HCEC 1CT (cell line): ENCODE measurements at places on chromosomes 6 and 20.

GRCh38 chr6:162572240-162572639, 155.3 kb downstream of the PRKN start:
- DNase-seq = no peak

DNA sequence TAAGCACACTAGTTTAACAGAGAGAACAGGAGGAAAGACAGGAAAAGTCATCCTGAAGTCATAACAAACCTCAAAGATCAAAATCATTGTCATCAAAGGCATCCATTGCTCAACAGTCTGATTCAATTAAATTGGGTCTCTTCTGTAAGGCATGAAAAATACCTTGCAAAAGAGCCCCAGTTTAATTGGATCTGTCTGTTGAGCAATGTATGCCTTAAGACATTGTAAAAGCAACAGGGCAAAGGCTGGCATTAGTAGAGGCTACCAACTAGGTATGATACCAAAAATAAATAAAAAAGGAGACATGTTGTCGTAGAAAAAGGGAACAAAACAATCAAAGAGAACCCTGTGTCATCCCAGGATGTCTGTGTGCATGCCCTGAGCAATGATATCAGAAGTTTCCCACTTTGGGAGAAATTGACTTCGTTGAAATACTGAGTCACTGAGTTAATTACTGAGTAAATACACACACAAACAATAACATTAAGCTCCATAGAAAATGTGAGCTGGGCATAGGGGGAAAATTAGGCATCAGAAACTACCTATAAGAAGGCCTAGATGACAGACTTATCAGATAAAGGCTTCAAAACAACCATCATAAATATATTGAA, 1013.8 kb upstream of the CITED2 start:
- DNase-seq = no peak

DNA sequence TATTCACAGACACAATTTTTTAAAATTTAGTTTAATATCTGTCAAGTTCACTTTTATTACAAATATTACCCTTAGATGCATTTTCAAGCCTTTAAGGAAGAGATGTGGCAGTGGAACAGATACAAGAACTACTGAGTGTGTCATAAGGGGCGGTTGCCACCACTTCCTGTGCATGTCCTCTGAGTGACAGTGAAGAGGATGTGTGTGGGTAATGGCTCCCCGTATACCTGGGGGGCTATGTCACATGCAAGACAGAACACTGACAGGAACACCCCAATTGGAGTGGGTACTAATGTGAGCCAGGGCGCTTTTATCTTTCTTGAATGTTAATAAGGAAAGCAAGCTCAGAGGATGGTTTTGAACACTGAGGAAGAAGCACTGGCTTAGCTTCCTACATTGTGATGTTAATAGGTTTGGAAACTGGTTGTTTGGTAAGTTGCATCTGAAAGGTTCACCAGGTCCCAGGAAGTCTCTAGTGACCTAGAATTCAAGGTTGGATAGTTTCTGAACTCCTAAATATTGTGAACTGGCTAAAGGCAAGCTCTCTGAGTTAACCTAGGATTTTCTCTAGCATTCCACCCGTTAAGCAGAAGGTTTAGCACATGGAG, 83.4 kb upstream of the ASF1A start:
- no peak for DNase-seq

GRCh38 chr20:47576516-47577033, 74.9 kb downstream of the NCOA3 start:
- peak; percentile 83 for DNase-seq

GRCh38 chr6:88165844-88166492, at the start of gene CNR1:
Gene CNR1 (minus strand): TSS chr6:88166347. CDS start chr6:88145274, 21,073 bp downstream.
- no peak for DNase-seq

DNA sequence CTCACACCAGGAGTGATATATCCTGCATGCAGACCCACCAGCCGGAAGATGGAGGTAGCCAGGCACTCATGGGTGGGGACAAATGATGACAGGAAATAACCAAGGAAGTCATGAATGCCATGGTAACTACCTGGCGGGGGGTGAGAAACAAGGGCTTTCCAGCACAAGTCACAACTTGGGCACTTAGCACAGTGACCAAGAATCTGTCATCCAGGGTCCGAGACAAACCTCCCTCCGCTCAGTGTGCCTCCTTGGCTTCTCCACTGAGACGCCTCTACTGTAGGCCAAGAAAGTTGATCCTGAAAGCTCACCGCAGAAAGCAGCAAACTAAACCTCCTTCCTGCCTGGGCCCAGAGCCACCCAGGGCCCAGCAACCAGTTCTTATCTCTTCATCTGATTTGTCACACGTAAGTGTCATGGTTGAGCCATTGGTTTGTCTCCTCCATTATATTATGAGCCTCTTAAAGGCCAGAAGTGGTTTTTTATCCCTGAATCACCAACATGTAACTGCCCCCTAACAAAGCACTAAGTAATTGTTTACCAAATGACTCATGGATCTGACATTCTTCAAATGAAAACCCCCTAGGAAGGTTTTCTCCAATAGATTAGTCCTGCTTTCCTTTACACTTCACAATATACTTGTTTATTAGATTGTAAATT, 84.3 kb upstream of the TAB2 start:
- peak; percentile 87 for DNase-seq

DNA sequence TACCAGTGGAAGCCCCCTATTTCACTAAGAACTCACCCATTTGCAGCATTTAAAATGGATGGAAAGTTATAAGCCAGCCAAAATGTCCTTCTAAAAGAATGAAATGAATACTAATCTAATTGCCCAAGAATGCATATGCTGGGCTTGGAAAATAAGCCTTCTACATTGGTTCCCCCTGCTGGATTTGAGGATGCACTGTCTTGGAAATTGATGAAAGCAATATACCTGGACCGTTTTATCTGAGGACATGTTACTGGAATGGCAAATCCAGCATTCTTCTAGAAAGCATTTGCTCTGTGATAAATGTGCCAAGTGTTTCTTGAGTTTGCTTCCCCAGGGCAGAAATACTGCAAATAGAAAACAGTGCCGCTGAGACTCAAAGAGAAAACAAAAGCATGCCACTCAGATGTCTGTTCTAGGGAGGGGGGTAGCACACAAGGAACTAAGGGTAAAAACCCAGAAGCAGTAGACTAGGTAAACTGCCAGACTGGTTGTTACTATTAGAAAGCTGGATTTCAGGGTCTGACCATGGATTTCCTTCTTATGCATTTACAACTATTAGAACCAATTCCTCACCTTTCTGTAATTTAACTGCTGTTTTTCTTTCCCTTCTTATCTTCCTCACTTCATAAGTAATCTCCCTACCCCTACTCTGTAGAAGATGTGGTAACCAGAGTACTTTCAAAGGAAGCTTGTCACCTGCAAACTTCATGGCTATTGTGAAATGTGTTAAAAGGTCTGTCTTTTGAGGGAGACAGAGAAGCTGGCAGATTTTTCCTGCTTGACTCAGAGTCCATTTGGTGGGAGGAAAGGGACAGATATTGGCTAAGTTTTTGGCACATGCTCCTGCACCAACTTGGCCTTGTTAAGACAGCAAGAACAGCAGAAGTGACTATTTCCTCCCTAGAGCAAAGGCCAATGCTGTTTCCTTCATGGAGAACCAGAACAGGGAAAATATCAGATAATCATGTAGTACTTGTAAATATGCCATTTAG, 642.6 kb downstream of the KIF16B start:
- DNase-seq = no peak

DNA sequence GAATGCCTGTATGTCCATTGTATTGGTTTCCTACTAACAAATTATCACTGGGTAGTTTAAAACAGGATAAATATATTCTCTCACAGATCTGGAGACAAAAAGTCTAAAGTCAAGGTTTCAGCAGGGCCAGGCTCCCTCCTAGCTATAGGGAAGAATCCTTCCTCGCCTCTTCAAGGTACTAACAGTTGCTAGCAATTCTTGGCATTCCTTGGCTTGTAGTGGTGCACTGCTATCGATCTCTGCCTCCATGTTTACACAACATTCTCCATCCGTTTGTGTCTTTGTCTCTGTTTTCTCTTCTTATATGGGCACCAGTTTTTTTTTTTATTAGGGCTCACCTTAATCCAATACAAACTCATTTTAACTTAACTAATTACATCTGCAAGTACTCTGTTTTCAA, 48.9 kb downstream of the OR2B6 start:
- no peak for DNase-seq

- no peak for DNase-seq
Observed at GRCh38 chr20:33821270-33821836, 10.2 kb downstream of the CHMP4B start.

- no peak for DNase-seq
Observed at GRCh38 chr20:61573415-61574305, 321.6 kb downstream of the CDH4 start.

GRCh38 chr6:168000198-168001028, 2.9 kb downstream of the KIF25 start:
- DNase-seq = no peak

DNA sequence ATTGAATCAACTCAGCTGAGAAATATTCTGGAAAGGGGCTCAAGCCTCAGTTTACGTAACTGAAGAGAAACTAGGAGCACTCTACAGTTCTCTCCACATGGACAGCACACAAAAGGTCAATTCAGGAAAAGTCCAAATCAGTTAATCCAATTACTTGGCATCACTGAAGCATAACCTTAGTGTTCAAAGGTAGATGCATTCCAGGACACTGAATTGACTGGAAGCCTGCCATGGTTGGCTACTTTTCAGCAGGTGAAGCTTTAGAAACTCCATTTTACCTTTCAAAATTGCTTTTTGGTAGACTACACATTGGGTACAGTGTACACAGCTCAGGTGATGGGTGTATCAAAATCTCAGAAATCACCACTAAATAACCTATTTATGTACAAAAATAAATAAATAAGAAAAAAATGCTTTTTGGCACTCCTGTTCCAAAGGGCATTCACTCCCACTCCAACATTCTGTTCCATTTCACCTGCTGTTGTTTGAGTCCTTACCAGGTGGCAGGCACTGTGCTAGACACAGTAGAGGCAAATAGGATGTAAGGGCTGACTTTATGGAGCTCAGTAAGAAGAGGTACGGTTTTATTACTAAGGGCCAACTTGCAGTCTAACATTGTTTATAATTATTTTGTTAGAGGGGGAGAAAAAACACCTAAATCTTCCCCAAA, 153.4 kb downstream of the FAXC start:
- DNase-seq = no peak

GRCh38 chr6:99603421-99604165, 3.0 kb upstream of the PRDM13 start:
- DNase-seq = no peak

DNA sequence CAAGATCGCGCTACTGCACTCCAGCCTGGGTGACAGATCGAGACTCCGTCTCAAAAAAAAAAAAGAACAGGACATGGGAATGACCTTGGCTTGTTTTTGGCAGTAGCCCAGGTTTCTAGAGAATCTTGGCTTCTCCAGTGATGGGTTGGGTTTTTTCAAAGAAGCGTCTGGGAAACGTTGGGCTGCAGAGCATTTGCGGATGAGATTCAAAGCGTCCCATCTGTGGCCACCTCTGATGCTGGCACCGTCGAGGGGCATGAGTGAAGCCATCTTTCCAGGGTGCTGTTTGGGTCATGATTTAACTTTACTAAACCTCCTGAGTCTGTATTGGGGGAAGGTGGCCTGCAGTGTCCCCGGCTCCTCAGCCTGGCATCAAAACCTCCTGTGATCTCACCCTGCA, 43.2 kb upstream of the SRF start:
- no peak for DNase-seq

DNA sequence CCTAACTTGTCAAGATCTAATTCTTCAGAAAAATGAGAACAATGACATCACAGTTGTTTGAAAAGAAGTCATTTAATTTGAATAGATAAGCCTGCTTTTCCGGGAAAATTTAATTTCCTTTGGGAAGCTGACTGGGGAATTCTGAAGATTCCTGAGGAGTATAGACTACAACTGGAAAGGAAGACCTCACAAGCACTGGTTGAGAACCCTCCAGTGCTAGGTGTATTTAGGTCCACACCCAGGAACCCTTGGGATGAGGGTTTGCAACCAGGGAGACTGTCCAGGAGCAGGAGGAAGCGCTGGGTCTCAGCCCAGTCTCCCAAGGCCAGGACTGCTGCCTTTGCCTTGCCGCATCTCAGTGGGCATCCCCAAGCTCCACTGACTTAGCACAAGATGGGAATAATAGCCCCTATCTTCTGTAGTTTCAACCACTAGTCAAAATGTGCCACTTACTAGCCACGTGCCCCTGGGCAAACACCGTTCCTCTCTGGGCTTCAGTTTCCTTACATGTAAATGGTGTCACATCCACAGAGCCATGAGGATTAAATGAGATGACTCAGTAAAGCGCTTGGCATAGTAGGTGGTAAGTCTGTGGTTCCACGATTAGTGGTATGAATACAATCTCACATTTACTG, 6.9 kb upstream of the CD93 start:
- no peak for DNase-seq

- no peak for DNase-seq
Observed at GRCh38 chr6:100176951-100177710, 183.1 kb upstream of the MCHR2 start.

- peak; percentile 64 for DNase-seq
Observed at GRCh38 chr6:31882344-31882743, 3.5 kb upstream of the SLC44A4 start.

DNA sequence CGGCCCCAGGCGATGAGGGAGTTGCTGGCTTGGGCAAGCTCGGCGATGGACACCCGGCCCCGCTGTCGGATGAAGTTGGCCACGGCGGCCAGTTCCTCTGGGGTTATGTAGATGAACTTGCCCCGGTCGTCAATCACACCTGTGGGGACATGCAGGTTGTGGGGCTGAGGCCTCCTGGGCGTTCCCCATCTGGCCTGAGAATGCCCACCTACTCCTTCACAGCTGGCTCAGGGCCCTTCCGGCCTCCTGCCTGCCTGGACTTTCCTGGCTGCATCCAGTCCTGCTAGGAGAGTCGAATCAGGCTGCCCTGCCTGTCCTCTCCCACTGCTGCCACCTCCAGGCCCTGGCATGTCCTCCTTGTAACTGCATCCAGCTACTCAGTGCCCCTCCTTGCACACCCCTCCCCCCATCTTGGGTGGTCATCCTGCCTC, 13.8 kb downstream of the DDRGK1 start:
- no peak for DNase-seq

GRCh38 chr6:122799140-122799745, 10.2 kb downstream of the SMPDL3A start:
- no peak for DNase-seq

DNA sequence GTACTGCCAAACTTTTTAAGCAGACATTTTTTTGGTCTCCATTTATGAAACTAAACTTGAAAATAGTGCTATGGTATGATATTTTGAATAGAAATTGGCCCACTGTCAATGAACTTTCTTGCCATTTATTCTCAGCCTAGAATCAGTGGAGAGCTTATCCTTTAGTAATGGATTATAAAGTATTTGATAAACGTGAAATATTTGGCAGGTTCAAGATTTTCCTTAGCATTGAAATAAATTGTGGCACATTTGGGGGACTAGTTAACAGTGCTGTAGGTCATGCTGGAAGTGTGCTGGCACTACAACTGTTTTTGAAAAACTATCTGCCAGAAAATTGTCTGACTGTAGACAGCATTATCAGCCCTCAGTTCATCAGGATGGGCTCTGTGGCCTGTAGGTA, 2.1 kb downstream of the PRSS35 start:
- DNase-seq = no peak

GRCh38 chr6:157433678-157434081, 52.7 kb downstream of the ZDHHC14 start:
- DNase-seq = no peak

GRCh38 chr6:109440331-109441068, at the start of the genes PPIL6 and SMPD2:
Gene PPIL6 (minus strand): TSS chr6:109440628. CDS start chr6:109440590, 38 bp downstream.
Gene SMPD2 (plus strand): TSS chr6:109440724. CDS start chr6:109441122, 398 bp downstream.
- peak; percentile 91 for DNase-seq
